ENCODE measurements at places on chromosomes 6 and 20. TPM values are rescaled to one million over a fixed set of nuclear protein-coding genes. Genes with fewer than 3 reads are reported as not detected.

RIMS4 gene
- total RNA-seq, result 2.9 TPM

ZNF334 gene
- total RNA-seq, result 12.0 TPM

PRSS35 gene
- total RNA-seq, result 34.7 TPM

C20orf202 gene
- 1.2 TPM for total RNA-seq

PSORS1C1 gene
- 1.2 TPM for total RNA-seq

FRK gene
- 2.6 TPM for total RNA-seq

ATP6V1G2 gene
- total RNA-seq, result 3.6 TPM

SLC22A7 gene
- total RNA-seq, result not detected

GTSF1L gene
- total RNA-seq, result not detected

C20orf144 gene
- not detected for total RNA-seq

AHCY gene
- 39.2 TPM for total RNA-seq

COMMD7 gene
- 9.4 TPM for total RNA-seq

TFAP2D gene
- total RNA-seq, result not detected

COL12A1 gene
- total RNA-seq, result 1,307 TPM

AURKA gene
- total RNA-seq, result 12.3 TPM

ANKRD66 gene
- 9.4 TPM for total RNA-seq

ZBTB24 gene
- 10.4 TPM for total RNA-seq

RNF39 gene
- 1.7 TPM for total RNA-seq

LAMP5 gene
- total RNA-seq, result not detected

RGS17 gene
- 6.7 TPM for total RNA-seq

MOXD1 gene
- 3.4 TPM for total RNA-seq

PCED1A gene
- total RNA-seq, result 16.9 TPM

ABHD16B gene
- not detected for total RNA-seq

PRDM13 gene
- total RNA-seq, result 1.2 TPM

FAM8A1 gene
- 39.7 TPM for total RNA-seq

MAP7 gene
- total RNA-seq, result 2.6 TPM

LY6G5C gene
- total RNA-seq, result 0.48 TPM

JARID2 gene
- 8.4 TPM for total RNA-seq

ARFGEF3 gene
- total RNA-seq, result 4.6 TPM

TPX2 gene
- 5.3 TPM for total RNA-seq

RIPPLY2 gene
- total RNA-seq, result 7.0 TPM

COL9A1 gene
- 9.4 TPM for total RNA-seq

VARS2 gene
- 20.5 TPM for total RNA-seq

PPT2 gene
- total RNA-seq, result 9.6 TPM

NRSN1 gene
- 6.5 TPM for total RNA-seq

ZBP1 gene
- total RNA-seq, result 0.48 TPM

RRAGD gene
- 9.6 TPM for total RNA-seq

MMUT gene
- total RNA-seq, result 21.4 TPM

PLCB1 gene
- total RNA-seq, result 49.1 TPM

FAM83D gene
- 5.3 TPM for total RNA-seq

DEFB128 gene
- not detected for total RNA-seq

PANK2 gene
- total RNA-seq, result 61.6 TPM

ACTL10 gene
- not detected for total RNA-seq

PCSK2 gene
- total RNA-seq, result 1.2 TPM

SNAP25 gene
- 6.7 TPM for total RNA-seq

TCP11 gene
- not detected for total RNA-seq

BPIFB4 gene
- total RNA-seq, result not detected

ARFRP1 gene
- 38.3 TPM for total RNA-seq

SLC32A1 gene
- 6.3 TPM for total RNA-seq

Measured in umbilical cord (tissue), 2 donors.